Naive thymus-derived CD8-positive, alpha-beta T cell (primary cell): ENCODE measurements at places on chromosomes 2 and 18. TPM values are rescaled to one million over a fixed set of nuclear protein-coding genes. Genes with fewer than 3 reads are reported as not detected.

The CPLX4 gene
- polyA plus RNA-seq, result not detected

The ACKR3 gene
- polyA plus RNA-seq, result 4.2 TPM

The SCN7A gene
- not detected for polyA plus RNA-seq

The ARL4C gene
- polyA plus RNA-seq, result 112 TPM

The TUBA4B gene
- not detected for polyA plus RNA-seq

The GALNT3 gene
- polyA plus RNA-seq, result not detected

DNA sequence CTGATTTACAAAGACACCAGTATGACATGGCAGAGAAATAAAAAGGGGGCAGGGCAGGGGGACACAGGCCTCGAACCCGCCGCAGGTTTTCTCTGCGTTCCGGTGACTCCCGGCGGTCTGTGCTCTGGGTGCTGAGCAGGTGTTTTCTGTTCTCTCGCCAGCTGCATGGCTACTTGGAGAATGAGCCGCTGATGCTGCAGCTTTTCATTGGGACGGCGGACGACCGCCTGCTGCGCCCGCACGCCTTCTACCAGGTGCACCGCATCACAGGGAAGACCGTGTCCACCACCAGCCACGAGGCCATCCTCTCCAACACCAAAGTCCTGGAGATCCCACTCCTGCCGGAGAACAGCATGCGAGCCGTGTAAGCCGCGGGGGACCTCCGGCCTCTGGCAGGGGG lies 52.9 kb downstream of the NFATC1 start:
- no peak for DNase-seq

DNA sequence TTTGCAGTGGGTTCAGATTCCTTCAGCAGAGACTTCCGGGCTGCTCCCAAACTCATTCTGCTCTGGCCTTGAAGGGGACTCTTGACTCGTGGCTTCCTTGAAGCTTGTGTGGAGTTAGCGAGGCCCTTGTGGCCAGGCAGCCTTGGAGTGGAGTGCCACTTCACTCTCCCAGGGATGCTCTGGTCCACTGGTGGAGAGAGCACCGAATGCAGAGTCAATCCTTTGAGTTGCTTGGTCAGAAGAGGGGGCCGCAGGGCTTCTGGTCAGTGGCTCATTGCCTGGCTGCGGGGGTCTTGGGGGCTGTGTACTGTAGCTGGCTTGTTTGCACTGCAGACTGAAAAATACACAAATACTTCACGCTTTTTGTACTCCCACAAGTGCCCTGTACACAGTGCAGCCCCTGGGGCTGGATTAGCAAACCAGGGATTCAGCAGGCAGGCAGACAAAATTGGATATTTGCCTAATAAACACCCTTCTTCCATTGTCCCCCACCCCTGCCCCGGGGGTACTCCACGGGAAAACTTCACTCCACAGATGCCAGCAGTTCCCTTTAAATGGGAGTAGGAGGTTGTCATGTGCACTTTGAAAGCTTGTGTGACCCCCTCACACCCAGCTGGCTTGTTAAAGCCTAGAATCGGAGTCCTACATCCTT lies 3.2 kb downstream of the GLI2 start:
- DNase-seq, result no peak

DNA sequence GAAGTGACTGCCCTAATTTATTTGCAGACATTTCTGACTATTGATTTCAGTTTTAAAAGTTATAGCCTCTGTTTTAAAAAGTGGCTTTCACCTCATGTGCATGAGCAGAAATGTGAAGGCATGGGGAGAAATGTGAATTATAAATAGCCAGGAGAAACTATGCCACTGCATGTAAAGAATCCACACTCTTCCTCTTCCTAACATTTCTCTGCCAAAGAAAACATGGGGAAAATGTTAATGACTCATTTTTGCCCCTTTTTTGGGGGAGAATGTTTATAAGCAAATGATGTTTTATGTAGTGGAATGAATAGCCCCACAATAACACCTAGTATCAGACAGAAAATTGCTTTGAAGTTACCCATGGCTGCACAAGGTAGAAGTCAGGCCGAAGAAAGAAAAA lies 249.0 kb upstream of the TANK start:
- DNase-seq, result no peak

DNA sequence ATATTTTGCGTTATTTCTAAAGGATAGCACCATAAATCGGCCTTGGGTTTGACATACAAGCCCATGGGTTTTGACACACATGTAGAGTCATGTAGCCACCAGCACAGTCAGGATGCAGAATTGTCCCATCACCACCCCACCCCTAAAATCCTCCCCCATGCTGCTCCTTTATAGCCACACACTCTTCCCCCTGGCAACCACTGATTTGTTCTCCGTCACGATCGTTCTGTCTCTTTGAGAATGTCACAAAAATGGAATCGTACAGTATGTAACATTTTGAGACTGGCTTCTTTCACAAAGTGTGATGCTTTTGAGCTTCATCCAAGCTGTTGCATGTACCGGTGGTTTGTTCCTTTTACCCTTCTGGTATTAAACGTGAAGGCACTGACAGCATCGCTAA lies 39.1 kb downstream of the CRACDL start:
- no peak for DNase-seq

DNA sequence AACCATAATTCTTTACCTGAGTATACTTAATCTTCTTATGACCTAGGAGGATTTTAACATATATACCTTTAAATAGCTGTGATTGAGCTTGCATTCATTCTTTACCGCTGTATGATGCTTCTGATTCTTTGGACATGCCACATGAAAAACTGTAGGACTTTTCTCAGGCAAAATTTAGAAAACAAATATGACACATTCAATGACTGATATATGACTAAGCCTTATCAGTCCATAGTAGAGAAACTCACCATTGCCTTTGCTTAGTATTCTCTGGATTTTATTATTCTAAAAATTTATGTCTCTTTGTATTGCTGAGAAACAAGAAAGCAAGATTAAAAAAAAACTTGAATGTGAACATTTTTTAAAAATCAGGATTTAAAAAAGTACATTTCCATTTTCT lies 3.7 kb downstream of the FAM171B start:
- DNase-seq, result no peak

DNA sequence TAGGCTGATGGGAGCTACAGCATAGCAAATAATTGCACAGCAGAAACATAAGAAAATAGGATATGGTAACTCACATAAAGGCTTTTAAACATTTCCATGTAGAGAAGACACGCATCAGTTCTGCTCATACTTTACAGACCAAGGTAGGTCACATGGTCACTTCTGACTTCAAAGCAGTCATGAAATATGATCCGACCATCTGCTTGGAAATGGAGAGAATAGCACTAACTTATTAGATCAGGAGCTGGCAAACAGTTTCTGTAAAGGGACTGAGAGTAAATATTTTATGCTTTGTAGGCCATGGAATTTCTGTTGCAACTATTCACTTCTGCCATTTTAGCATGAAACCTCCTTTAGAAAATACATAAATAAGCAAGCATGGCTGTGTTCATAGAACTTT lies 936.6 kb upstream of the FANCL start:
- no peak for DNase-seq

DNA sequence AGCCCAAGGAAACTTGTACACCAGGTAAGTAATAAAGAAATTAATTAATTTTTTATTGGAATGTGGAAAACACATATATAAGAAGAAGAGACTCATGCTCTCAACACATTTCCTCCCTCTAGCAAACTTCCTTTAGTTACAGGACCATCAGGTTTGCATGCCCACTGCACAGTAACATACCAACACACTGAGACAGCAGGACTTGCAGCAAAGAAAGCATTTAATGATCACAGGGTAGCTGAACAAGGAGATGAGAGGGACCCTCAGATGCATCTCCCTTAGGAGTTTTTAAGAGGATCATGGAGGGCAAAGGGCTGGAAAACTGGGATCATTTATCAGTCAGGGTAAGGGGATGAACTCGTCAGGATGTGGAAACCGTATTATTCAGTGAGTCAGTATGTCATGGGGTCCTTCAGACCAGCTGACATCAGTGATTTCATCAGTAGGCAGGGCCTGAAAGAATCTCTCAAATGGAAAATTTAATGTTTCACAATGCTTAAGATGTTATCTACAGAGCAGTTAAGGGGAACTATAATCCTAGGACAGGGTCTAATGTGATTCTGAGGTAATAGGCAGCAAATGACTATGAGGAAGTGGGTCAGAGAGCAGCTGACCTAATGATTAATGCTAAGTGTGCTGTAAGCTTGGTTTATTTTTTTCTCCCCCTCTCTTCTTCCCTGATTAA lies 193.8 kb upstream of the RND3 start:
- DNase-seq, result no peak

DNA sequence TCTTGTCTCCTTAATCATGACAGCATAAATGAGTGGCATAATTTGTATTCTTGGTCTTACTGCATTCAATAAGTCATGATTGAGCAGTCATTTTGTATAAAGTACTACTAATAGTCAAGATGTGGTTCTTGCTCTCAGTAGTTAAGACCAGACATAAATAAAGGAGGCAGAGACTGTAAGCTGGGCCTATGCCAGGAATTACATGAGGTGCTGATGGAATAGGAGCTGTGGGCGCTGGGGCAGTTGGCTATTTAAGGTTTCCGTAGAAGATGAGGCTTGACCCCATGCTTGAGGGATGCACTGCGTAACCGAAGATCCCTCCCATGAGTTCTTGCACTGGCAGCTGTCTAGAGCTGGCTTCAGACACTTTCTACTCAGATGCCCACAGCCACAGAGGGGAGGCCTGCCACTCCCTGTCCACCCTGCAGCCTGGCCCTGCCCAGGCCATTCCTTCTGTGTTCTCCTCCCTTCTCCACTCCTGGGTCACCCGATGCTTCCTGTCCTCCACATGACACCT lies 150.9 kb upstream of the REV1 start:
- DNase-seq, result no peak

DNA sequence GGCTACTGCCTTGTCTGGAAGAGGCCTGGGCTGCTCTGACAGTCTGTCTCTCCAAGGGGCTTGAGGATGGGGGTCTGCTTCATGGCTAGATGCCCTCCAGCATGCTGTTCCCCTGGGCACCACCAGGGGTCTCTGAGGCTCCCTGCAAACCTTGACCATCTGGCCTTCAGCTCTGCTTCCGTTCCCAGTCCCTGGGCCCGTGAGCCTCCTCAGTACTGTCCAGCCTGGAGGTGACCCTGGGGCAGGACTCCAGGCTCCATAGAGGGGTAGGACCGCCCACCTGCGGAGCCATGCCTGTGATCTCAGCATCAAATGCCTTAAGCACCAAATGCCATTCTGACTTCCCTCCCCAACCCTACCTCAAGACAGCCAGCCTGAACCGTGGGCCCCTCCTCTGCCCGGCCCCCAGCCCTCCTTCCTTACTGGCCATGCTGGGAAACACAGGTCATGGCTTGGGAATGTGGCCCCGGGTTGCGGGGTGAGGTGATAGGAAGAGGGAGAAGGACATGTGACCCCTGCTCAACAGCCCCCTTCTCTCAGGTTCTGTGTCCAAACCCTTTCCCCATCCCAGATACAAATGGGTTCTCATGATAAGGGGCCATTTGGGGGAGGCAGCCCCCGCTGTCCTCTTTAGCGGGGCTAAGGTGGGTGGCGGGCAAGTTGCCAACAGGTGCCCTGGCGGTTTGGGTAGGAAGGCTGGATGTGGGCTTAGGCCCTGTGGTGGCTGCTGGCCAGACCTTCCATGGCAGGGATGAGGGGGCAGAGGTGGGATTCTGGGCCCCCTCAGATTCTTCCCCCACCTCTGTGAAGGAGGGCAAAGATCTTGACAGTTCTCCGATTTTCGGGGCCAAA lies 25.0 kb downstream of the SPEG start:
- no peak for DNase-seq

DNA sequence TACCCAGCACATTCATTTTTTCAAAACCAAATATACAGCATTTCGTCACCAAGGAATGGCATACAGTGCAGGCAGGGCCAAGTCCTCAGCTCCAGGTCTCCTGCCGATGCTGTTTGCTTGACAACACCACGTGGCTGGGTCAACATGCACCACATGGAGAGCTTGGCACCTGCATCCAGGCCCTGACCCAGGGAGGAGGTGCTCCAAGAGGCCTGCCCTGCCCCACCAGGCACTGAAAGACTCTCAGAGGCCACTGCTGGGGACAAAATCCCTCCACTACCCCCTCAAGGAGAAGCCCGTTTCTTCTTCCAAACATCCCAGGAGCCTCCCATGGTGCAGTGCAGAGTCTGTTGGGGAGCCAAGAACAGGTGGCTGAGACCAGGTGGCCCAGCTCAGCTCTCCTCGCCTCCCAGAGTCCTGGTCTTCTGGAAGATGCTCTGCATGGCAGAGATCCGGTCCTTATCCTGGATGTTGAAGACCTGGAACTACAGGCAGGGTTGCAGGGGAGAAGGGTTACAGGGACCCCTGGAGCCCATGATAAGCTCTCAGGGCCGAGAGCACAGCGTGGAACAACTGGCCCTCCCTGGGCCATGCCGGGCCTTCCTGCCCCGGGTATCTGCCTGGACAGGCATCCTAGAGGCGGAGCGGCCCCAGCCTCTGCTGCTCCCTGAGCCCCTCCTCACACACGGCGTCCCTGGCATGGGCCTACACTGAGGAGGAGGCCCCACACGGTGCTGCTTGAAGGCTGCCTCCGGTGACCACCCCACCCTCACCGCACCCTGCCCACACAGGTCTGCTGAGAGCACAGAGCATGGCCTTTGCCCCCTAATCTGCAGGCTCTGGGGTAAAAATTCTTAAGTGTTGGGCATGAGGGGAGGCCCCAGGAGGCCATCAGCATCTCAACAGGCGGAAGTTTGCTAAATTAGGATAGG lies 9.0 kb downstream of the MAB21L4 start:
- no peak for DNase-seq
